ENCODE measurements at places on chromosomes 2 and 18. TPM values are rescaled to one million over a fixed set of nuclear protein-coding genes. Genes with fewer than 3 reads are reported as not detected.

DOK1 gene
- total RNA-seq, result 4.3 TPM

CPS1 gene
- total RNA-seq, result 19.2 TPM

ITGA6 gene
- 815 TPM for total RNA-seq

ITPRIPL1 gene
- 7.2 TPM for total RNA-seq

FN1 gene
- 2,068 TPM for total RNA-seq

STARD6 gene
- total RNA-seq, result 0.14 TPM

HJURP gene
- 40.1 TPM for total RNA-seq

ATOH8 gene
- total RNA-seq, result not detected

CD28 gene
- not detected for total RNA-seq

GAL3ST2 gene
- total RNA-seq, result not detected

POU3F3 gene
- not detected for total RNA-seq
